ENCODE measurements at places on chromosomes 12 and 14. TPM values are rescaled to one million over a fixed set of nuclear protein-coding genes. Genes with fewer than 3 reads are reported as not detected.
A peak's percentile ranks its signal among the peaks of the same experiment; 100 is the strongest.

DNA sequence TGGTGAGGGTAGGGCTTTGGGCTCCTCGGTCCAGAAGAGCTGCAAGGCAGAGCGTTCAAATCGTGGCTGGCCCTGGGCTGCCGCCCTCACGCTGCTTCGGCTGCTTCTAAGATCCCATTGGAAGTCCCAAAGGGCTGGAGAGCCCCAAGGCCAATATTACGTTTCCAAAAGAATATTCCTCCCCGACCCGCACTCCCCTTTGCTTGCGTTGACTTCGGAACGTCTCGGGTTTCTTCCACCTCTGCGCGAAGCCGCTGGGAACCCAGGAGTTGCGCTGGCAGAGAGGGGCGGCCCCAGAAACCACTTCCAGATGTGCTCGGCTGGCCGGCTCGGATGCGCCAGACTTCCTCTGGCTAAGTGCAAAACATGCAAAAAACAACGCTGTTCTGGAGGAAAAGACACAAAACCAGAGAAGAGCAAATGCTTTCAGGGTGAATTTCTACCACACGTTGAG lies at the start of gene GLT8D2:
Gene GLT8D2 (minus strand): TSS at position 285 of the 454 bp plus-strand sequence. CDS start 30,539 bp downstream, outside the sequence.
- peak; percentile 79 for DNase-seq

DNA sequence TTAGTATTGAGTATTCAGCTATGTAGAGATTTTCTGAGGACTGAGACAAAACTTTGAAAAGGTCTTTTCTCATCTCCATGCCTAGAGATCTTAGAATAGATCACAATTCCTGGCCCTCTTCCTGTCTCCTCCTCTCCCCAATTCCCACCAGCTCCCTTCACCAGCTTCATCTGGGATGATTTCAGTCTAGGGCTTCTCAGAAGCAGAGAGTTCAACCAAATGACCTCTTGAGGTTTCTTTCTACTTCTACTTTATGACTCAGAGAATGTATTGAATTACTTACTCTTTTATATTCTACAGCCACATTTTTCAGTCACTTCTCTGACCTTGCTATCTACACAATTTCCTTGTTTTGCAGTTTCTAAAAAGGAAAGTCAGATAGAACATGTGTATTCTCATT lies 19.4 kb upstream of the SNX6 start:
- DNase-seq = peak; percentile 90

DNA sequence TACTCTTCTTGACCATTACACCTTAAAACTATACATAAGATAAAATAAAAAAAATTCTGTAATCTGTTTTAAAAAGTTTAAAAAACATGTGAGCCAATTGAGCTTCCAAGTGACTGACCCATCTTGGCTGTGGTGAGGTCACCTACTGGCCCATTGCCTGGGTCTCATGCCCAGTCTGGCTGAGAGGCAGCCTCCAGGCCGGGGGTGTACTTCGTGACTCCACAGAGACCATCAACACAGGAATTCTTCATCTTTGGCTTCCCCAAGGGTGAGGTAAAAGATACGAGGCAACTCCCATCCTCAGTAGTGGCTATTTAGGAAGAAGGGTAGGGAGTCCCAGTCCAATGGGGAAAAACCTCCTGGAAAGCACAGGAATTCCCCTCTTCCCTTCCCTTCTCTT lies 113.2 kb downstream of the APAF1 start:
- peak; percentile 92 for DNase-seq

DNA sequence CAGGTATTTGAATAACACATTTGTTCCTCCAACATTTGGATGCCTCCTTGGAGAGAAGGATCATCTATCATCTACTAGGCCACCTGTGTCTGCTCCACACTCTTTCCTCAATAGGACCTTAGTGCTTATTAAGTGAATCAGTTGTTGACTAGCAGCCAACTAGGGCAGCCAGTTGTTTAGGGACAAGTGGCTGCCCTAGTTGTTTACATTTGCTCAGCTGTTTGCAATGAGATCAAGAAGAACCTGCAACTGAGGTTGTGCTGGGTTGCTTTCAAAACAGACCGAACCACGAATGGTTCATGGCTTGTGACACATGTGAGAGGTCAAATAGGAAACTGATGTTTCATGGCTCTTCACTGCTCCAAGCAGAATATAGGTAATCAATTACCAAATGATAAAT lies 53.8 kb downstream of the TMCC3 start:
- no peak for DNase-seq

The TAS2R31 gene
- 9.7 TPM for total RNA-seq

Measured in osteoblast (primary cell).